Putamen (tissue), 1 donor: ENCODE measurements at places on chromosomes 16 and 17.

DNA sequence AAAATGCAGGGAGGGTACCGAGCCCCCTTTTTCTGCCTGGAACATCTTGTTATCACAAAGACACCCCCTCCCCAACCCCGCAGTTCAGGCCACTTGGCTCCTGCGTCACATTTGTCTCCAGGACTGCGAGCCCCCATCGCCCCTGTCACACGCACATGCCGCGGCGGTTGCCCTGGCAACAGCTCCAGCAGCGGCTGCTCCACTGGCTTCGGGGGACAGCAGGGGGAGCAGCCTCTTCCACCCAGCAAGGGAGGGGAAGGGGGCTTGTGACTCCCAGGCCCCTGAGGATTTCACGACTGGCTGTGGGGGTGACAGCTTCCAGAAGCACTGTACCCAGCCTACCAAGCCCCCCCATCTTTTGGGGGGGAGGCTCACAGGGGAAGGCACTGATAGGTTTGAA is 2.6 kb downstream of the BAIAP3 start:
- DNase-seq = no peak

GRCh38 chr17:64236827-64237403 is 26.1 kb downstream of the TEX2 start:
- no peak for DNase-seq

DNA sequence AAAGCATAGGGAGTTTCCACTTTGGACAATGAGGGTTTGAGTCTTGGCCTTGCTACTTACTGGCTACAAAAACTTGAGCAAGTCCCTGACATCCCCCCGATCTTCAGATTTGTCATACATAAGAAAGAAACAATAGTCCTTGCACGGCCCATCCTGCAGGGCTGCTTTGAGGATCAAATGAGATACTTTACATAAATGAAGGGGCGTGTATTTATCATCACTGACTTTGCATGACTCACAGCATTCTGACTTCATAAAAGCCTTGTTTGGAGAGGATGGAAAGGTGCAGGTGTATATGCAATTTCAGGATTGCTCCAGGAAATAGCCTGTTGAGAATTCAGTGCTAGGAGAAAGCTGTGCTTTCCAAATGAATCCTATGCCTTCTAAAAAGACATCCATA is 465.0 kb upstream of the MAF start:
- no peak for DNase-seq

- no peak for DNase-seq
These were observed 7.9 kb downstream of the FA2H start for GRCh38 chr16:74766729-74767128.

- DNase-seq = no peak
These were observed 52.6 kb downstream of the HIC1 start for GRCh38 chr17:2107506-2107905.
